Neuronal stem cell (in vitro differentiated cells): ENCODE measurements at places on chromosomes 11 and 22.

- no peak for DNase-seq
Measured at GRCh38 chr11:115322553-115323203, 181.5 kb downstream of the CADM1 start.

DNA sequence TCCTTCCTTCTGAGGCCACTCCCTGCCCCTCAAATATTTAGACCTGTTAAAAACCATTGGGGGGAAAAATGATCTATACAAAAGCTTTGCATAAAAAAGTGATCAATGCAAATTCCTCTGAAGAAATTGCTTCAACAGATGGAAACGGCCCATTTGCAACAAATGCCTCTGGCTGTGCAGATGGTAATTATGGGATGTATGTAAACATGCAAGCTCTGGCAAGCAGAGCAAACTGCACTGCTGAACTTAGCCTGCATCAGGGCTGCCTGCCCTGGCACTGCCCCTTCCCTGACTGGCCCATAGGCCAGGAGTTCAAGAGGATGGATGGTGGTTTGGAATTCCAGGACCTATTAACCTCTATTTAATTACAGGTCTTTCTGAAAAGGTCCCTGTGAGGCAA, 388.7 kb downstream of the MIAT start:
- no peak for DNase-seq

DNA sequence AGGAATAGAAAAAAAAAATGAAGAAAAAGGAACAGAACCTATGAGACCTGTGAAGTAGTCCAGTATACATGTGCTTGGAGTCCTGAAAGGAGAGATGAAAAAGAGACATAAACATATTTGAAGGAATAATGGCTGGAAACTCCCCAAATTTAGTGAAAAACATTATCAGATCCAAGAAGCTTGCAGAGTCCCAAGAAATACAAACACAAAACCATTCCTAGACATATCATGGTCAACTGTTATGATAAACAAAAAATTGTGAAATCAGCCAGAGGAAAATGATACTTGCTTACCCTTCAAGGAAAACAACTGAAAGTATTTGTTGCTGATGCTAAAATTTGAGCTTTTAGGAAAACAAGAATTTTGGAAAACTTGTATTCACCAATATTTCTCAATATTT, 250.1 kb downstream of the DDX10 start:
- no peak for DNase-seq

GRCh38 chr11:96254087-96254486, 88.9 kb downstream of the MAML2 start:
- DNase-seq: no peak

GRCh38 chr11:78539506-78539905, 35.2 kb downstream of the NARS2 start:
- no peak for DNase-seq

DNA sequence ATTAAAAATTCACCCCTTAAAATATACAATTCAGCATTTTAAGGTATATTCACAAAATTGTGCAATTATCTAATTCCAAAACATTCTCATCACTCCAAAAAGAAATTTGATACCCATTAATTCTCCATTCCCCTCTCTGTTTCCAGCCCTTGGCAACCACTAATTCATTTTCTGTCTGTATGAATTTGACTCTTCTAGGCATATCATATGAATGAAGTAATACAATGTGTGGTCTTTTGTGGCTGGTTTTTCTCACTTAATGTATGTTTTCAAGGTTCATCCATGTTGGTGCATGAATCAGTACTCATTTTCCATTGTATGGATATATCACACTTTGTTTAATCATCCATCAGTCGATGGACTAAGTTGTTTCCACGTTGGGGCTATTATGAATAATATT, 29.0 kb upstream of the ACCSL start:
- DNase-seq: no peak

- no peak for DNase-seq
Measured at GRCh38 chr22:31652088-31652487, 9.9 kb downstream of the PISD start.

DNA sequence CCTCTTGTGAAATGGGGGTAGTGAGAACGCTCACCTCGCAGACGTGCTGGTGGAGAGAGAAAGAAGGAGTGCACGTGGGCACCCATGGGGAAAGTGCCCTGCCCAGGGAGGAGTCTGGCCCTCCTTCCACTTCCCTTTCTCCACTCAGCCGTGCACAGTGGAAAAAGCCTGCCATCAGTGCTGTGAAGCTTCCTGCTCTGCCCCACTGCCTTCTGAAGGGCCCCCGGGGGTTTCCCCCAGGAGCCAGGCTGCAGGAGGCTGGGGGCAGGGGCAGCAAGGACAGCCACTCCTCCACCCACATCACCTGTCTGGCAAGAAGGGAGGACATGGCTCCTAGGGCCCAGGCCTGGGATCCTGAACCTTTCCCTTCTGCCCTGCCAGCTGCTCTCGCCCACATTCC, 7.6 kb downstream of the TP53I11 start:
- no peak for DNase-seq

- DNase-seq: no peak
Measured at GRCh38 chr11:1234771-1235305, 12.0 kb downstream of the MUC5B start.

DNA sequence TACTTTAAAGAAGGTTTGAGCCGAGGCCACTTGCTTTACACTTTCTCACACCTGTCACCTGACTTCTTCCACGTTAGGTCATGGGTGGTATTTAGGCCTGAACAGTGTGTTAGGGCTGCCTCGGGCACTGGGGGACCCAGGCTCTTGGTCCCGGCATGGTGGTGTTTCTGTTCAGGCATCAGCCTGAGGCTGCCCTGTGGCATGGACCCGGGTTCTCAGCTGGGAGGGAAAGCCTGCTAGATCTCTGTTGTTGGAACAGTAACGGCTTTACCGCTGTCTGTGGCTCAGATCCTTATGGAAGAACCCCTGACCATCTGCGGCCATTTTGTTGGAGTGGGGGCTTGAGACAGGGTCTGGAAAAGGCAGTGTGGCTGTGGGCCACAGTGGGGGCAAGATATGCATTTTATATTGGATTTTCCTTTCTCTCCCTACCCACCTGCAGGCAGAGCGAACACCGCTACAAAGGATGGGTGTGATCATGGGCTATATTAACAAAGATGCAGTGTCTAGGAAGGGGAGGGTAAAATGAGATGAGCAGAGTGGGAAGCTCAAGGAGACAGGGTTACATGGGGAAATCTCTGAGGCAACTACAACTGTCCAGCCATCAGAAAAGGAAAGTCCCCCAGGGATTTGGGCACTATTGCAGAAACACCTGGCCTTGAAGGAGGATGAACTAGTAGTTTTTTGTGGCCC, 1.6 kb upstream of the KCNJ11 start:
- no peak for DNase-seq

- no peak for DNase-seq
Measured at GRCh38 chr11:131129474-131129873, 213.2 kb upstream of the SNX19 start.

GRCh38 chr11:12853652-12854296, 155.3 kb upstream of the RASSF10 start:
- no peak for DNase-seq

GRCh38 chr11:5700421-5701054, 10.9 kb downstream of the TRIM22 start:
- DNase-seq: no peak

GRCh38 chr11:255176-255575, 18.4 kb downstream of the PSMD13 start:
- DNase-seq: no peak

GRCh38 chr11:65078151-65078550, 5.7 kb downstream of the CDCA5 start:
- no peak for DNase-seq

DNA sequence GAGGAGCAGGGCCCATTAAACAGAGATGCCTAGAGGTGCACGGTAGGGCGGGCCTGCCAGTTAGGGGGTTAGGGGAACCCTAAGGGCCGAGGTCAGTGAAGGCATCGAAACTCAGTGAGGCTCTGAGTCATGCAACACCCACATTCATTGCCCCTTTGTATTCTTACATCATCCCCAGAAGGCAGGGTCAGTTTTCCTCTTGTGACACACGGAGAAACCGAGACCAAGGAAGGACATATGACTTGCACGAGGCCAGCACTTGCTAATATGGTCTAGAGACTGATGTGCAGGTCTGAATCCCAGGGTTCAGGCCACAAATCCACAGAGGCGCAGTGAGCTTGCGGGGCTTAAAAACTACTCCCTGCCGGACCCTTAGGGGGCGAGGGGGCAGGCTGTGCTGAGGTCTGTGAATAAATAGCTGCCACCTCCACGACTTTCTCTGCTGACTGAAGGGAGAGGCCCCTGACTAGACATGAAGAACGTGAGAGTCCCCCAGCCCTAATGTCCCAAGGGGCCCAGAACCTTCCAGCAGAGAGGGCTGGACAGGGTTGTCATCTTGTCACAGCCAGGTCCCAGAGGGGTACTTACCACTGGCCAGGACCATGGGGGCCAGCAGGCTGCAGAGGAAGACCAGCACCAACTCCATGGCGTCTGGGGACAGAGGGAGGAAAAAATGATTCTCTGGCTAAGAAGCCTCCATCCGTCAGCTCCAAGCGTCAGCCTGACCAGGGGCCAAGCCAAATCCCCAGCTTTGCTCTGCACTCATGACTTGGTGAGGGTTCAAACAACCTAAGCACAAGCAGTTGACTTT, 17.8 kb upstream of the FXYD2 start:
- DNase-seq: no peak

- no peak for DNase-seq
Measured at GRCh38 chr11:16909359-16910035, 104.7 kb downstream of the PLEKHA7 start.

GRCh38 chr11:44383246-44383645, 73.3 kb upstream of the ALX4 start:
- no peak for DNase-seq

DNA sequence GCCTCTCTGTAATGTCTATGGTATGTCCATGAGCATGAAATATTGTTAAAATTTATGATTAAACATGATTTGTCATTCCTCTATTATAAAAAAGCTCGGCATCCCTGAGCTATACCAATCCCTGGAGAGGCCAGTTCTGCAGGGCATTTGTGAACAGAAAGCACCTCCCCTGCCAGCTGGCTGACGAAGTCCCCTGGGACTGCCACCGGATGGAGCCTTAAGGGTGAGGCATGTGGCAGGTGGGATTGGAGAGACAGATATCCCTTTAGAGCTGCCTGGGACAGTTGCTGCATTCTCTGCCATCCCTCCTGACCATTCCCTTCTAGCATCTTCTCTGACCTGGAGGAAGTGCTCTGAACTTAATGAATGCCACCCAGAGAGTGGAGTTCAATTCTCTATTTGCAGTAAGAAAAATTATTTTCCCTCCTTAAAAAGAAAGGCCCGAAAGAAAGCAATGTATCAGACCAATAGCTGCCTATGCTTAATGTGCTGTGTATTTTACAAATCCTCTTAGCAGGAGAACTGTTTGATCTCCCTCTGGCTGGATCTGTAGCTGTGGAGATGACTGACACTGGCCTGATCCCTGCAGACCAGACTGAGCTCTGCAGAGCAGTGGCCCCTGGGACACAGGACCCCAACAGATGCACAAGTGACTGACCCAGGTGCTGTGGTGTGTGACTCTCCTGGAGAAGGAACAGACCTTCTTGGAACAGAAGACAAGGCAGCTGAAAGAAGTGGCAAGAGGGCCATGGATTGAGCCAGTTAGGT, 219.0 kb upstream of the NAV2 start:
- no peak for DNase-seq
